ENCODE measurements at places on chromosomes 13 and 19.
A peak's percentile ranks its signal among the peaks of the same experiment; 100 is the strongest.

GRCh38 chr13:101875717-101876393 lies 423.4 kb downstream of the ITGBL1 start:
- no peak for DNase-seq
- no peaks in the 10 kb centered on the region for H3K36me3 ChIP-seq
- no peaks in the 10 kb centered on the region for H3K27me3 ChIP-seq

GRCh38 chr13:20528452-20528851 lies 2.8 kb upstream of the CRYL1 start:
- no peak overlapping the region for H3K27ac ChIP-seq
- H3K27me3 ChIP-seq: peaks cover 8% of the 10 kb centered on the region
- no peaks in the 10 kb centered on the region for H3K36me3 ChIP-seq
- H3K4me1 ChIP-seq: peaks cover 7% of the 10 kb centered on the region
- no peak overlapping the region for H3K4me3 ChIP-seq

GRCh38 chr19:29630655-29631054 lies 24.6 kb downstream of the POP4 start:
- no peak overlapping the region for H3K4me3 ChIP-seq
- H3K27me3 ChIP-seq: no peaks in the 10 kb centered on the region
- H3K36me3 ChIP-seq: no peaks in the 10 kb centered on the region
- peaks cover 2% of the 10 kb centered on the region for H3K4me1 ChIP-seq
- H3K27ac ChIP-seq: no peak overlapping the region

DNA sequence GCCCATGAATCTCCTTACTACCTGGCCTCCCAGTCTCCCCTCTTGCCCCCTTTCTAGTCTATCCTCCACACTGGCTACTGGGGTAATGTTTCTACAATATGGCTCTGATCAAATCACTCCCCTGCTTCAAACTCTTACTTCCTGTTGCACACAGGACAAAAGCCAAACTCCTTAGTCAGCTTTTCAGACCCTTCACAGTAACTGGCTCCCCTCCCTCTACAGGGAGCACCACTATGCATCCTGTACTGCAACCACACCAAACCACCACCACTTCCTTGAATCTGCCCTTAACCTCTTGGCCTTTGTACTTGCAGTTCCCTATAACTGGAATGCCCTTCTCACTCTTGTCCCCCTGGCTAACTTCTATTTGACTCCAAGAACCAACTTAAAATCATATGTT lies 32.2 kb downstream of the DEDD2 start:
- no peak for DNase-seq
- no peak overlapping the region for H3K4me3 ChIP-seq
- H3K36me3 ChIP-seq: no peaks in the 10 kb centered on the region

DNA sequence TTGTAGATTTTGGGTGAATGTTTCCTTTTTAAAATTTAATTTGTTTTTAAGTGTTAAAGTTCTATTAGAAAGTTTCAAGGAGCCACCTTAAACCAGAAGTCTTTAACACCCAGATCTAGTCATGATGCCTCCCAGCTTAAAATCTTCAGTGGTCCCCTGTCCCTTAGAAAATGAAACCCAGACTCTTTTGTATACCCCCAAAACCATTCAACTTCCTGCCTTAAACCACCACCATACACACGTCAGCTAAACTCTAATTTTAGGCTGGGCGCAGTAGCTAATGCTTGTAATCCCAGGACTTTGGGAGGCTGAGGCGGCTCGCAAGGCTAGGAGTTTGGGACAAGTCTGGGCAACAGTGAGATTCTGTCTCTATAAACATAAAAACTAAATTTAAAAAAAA lies 37.9 kb downstream of the N4BP2L1 start:
- no peak overlapping the region for H3K27ac ChIP-seq
- no peak for DNase-seq
- peaks cover 28% of the 10 kb centered on the region for H3K36me3 ChIP-seq
- no peaks in the 10 kb centered on the region for H3K4me1 ChIP-seq
- H3K4me3 ChIP-seq: no peak overlapping the region

DNA sequence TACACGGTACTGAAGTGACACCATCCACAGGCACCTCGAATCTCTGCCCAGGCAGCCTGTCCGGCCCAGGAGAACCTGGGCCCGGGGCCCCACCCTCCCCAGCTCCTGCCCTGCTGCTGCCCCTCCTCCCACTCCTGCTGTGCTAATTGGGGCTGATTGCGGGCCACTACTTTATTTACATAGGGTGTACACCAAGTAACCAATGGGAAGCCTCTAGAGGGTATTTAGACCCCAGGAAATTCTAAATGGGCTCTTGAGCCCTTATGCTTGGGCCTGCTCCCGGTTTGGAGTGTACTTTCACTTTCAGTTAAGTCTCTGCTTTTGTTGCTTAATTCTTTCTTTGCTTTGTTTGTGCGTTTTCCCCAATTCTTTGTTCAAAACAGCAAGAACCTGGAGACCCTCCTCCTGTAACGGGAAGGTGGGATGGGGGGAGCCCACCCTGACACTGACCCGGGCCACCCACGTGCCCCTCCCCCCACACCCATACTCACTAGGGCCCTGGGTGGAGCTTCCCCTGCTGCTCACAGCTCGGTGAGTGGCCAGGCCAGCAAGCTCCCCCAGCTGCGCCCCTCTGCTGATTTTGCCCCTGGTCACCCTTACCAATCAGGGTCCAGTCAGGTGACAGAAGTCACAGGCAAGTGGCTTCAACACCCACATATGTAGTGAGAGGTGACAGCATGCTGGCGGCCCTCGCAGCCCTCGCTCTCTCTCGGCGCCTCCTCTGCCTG lies 9.4 kb downstream of the SCGB2B2 start:
- DNase-seq: no peak
- H3K4me1 ChIP-seq: peaks cover 11% of the 10 kb centered on the region
- peak overlapping the region; percentile 56 for H3K27ac ChIP-seq
- H3K36me3 ChIP-seq: peaks cover 3% of the 10 kb centered on the region
- peaks cover 5% of the 10 kb centered on the region for H3K27me3 ChIP-seq
- peak overlapping the region; percentile 76 for H3K4me3 ChIP-seq

- DNase-seq: no peak
- H3K4me1 ChIP-seq: no peaks in the 10 kb centered on the region
- no peaks in the 10 kb centered on the region for H3K27me3 ChIP-seq
- H3K27ac ChIP-seq: no peak overlapping the region
- no peak overlapping the region for H3K4me3 ChIP-seq
Measured at GRCh38 chr19:31519256-31519655, 170.0 kb upstream of the TSHZ3 start.

DNA sequence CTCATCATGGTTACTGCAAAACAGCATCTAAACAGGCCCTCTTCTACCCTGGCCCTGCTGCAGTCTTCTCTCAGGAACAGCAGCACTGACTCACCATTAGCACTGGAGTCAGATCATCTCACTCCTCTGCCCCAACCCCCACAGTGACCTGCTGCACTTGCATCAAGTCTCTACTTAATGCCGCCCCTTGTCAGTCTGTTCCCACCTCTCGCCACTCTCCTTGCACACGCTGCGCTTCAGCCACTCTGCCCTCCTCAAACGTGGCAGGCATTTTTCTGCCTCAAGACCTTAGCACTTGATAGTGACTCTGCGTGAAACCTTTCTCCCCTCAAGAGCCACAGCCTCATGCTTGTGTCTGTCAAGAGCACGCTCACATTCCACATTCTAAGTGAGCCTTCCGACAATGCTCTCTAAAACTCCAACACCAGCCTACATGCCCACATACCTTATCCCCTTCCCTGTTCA lies 22.1 kb downstream of the MIPEP start:
- peaks cover 8% of the 10 kb centered on the region for H3K4me1 ChIP-seq
- no peak overlapping the region for H3K27ac ChIP-seq
- no peak for DNase-seq
- peaks cover 15% of the 10 kb centered on the region for H3K36me3 ChIP-seq
- no peaks in the 10 kb centered on the region for H3K27me3 ChIP-seq
